ENCODE measurements at places on chromosomes 12 and 14.

DNA sequence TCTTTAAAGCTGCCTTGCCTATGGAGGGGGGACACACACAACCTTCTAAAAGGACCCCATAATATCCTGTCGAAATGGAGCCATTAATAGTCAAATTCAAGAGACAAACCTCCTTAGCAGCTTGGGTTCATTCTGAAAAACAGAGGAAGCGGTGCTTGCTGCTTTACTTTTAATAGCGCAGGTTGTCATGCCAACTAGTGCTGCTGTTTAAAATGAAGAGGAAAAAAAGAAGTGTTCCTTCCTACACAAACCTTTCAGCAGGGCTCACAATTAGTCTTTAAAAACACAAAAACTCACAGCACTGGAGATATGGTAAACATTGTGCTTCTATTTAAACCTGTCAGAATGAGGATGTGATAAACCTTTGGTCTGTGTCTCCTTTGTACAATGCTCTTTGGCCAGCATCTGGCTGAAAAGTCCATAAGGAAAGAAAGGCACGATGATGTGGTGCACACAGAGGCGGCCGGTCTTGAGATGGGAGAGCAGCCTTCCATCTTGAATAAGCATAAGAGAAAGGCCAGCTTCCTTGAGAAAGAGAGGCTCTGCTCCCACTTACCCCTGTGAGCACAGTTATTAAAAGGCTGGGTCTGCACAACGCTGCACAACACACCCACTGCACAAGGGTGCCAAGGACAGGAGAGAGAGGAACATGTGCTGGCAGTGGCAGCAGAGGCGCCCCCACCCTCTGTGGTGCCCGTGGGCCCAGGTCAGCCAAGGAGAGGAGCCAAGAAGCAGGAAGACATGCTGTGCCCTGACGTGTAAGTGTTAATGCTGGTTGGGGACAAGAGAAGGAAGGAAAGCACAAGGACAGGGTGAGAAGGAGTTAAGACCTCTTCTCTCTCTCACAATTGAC is 144.6 kb downstream of the TTC7B start:
- DNase-seq, result no peak

GRCh38 chr12:84738481-84738972 is 174.1 kb downstream of the SLC6A15 start:
- DNase-seq, result peak; percentile 86

- peak; percentile 92 for DNase-seq
Measured at GRCh38 chr12:40907115-40907527, 214.9 kb downstream of the CNTN1 start.

- no peak for DNase-seq
Measured at GRCh38 chr14:52077256-52077979, 8.6 kb upstream of the NID2 start.

DNA sequence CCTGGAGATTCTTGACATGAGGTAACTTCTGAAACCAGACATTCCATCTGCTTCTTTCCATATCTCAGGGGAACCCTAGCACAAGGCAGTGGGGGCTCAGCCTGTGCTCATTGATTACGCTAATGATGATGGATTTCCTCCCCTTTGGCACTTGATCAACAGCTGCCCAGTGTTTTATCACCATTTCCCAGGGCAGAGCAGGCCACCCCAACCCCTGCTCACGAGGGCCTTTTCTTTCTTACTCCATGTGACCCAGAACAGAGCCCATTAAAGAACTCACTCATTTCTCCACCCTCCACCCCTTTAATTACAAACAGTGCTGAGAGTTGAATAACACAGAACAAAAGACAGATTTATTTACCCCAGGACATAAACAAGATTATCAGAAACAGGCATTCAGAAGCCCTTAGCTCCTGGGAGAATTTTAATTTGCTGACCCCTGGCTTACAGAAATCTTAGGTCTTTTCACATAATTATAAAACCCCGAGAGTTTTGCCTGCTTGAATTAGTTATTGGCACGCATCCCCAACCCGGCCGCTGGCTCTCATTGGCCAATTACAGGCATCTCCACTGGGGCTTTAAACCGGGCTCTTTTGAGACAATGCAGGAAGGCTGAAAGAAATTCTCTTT is 32.0 kb upstream of the CCDC60 start:
- no peak for DNase-seq

GRCh38 chr12:12011880-12012260 is 58.9 kb upstream of the BCL2L14 start:
- no peak for DNase-seq

- DNase-seq, result no peak
Measured at GRCh38 chr14:88753873-88754272, 38.9 kb downstream of the EML5 start.

DNA sequence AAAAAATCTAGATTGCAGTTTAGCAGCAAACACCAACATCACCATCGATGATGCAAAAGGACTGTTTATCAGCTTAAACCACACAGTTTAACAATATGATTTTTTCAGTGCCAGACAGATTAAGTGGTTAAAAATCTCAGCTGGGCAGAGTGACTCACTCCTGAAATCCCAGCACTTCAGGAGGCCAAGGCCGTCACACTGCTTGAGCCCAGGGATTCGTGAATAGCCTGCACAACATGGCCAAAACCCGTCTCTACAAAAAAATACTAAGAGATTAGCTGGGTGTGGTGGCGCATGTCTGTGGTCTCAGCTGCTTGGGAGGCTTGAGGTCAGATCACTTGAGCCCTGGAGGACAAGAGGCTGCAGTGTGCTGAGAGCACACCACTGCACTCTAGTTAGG is 8.9 kb downstream of the RSRC2 start:
- DNase-seq, result no peak

DNA sequence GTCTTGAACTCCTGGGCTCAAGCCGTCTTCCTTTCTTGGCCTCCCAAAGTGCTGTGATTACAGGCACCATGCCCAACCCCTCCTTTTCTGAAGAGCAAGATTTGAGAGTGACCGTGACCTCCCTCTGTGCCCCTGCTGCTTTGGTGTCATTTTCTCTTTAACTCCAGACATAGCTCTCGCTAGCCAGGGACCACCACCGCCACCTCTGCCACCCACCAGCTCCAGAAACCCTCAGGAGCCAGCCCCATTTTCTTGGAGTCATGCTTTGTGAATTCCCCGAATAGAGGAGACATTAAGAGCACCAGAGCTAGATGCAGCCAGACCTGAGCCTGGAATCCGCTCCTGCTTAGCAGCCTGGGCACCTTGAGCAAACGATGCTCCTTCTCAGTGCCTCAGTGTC is 18.2 kb downstream of the SDSL start:
- DNase-seq, result no peak

- DNase-seq, result no peak
Measured at GRCh38 chr14:20247646-20248246, 8.7 kb downstream of the OR11H4 start.

- DNase-seq, result no peak
Measured at GRCh38 chr14:72478471-72478893, 415.4 kb downstream of the DPF3 start.

GRCh38 chr12:22312336-22312735 is 22.2 kb downstream of the ST8SIA1 start:
- peak; percentile 66 for DNase-seq

- no peak for DNase-seq
Measured at GRCh38 chr14:98694541-98694940, 577.5 kb downstream of the BCL11B start.

GRCh38 chr12:42162193-42162592 is 17.5 kb upstream of the GXYLT1 start:
- DNase-seq, result no peak

DNA sequence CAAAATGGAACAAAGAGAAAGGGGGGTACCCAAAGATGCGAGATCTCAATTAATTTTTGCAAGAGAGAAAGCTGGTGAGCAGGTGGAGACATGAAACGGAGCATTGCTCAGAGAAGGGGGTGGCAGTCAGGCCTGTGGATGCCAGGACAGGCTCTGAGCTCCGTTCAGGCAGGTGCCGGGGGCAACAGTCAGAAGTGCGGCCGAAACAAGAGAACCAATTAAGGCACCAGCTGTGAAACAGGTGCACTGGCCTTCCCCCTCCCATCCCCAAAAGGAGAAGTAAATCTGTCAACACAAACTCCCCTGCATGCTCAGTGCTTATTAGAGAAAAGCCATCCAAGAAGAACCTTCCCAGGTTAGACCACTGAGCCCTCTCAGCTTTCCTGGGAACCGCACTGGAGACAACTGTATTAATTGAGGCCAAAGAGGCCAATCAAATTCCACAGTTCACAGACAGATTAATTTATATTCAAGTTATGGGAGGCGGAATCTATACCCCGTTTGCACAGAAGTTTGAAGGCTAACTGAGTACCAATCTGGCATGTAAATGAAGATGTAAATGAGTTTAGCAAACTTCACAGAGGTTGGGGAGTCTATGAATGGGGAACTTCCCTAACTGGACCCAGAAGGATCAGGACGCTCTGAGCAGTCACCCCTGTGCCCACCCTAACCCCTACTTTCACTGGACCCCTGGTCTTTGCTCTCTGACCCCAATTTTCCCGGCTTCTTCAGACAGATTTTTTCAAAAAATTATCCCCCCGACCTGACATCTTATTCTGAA is 20.9 kb downstream of the OAS2 start:
- no peak for DNase-seq

GRCh38 chr14:64337888-64338615 is 43.9 kb upstream of the ESR2 start:
- DNase-seq, result no peak

DNA sequence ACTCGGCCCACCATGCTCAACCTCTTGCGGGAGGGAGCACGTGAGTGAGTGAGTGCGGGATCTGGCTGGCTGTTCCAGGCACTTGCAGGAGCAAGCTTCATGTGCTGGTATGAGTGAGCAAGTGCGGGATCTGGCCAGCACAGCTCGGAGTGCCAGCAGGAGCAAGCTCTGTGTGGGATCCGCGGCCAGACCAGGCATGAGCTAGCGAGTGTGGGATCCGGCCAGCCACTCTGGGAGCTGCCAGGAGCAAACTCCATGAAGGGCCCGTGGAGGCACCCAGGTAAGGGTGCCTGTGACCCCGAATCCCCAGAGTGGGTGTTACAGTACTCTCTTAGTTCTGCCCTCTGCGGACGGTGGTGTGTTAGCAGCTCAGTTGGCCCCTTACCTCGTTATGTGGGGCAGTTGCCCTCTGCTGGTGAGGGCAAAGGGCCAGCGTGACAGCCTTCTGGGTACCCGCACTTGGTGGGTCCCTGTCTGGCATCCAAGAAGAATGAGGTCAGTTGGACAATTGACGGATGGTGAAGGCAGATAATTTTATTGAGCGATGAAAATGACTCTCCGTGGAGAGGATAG is 38.3 kb downstream of the RAD51B start:
- DNase-seq, result no peak
